ENCODE measurements at places on chromosomes 6 and 20.

GRCh38 chr6:18343741-18344140 lies 43.4 kb upstream of the RNF144B start:
- DNase-seq = no peak

DNA sequence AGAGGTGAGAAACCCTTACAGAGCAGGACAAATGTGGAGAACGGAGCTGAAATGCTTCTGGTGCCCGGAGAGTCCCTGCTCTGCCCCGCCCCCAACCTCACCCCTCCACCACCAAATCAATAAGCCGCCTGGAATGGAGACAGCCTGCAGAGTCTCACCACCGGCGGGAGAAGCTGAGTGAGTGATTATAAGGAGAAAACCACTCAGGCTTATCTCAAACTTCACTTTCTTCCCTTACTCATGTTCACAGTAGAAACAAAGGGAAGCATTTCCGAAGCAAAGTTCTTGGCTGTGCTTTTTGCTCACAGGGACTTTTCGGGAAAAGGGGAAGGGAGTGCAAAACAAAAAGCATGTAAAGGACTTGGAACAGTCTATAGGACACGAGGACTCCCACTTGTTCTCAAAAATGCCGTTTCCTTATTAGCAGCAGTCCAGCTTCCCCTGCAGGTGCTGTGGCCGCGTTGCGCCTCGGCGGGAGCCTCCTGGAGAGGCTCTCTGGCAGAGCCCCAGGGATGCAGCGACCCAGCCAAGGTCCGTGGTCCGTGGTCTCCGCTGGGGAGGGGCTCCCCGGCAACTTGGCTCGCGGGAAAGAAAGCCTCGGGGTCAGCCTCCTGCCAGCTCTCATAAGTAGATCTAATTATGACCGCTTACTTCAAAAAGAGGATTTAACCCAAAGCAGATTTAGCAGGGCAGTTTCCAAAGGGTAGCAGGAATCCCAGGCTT lies 64.8 kb upstream of the TMEM30A start:
- no peak for DNase-seq

- DNase-seq = no peak
Measured at GRCh38 chr6:144853603-144854002, 568.5 kb downstream of the UTRN start.

DNA sequence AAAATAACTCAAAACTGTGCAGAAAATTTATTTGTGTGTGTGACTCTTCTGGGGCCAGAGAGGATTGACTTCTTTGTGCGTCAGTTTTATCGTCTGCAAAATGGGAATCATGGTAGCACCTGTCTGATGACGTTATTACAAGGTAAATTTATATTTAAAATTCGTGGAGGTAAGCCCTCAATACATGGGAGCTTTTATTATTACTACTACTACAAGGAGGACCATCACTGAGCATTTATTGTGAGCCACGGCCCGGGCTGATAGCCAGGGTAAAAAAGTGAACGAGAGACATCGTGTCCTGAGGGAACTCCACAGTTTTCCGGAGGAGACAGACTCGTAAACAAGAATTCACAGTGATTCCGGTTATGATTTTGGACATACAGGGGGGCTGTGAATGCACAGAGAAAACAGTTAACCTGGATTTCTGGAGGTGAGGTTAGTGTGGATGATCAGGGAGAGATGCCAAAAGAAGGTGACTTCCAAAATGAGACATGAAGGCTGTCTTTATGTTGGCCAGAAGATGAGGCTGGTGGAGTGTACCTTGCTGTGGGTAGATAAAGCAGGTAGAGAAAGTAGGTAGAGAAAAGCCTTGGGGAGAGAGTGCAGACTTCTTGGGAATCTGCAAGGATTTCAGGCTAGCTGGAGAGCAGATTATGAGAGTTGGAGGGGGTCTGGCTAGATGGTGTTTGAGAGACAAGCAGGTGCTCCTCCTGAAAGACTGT lies 10.6 kb upstream of the SERINC3 start:
- no peak for DNase-seq

- DNase-seq = no peak
Measured at GRCh38 chr20:47213966-47214365, 142.5 kb downstream of the ZMYND8 start.

GRCh38 chr6:40504274-40504673 lies 82.9 kb downstream of the LRFN2 start:
- no peak for DNase-seq

GRCh38 chr6:285030-285771 lies 7.1 kb upstream of the DUSP22 start:
- no peak for DNase-seq

DNA sequence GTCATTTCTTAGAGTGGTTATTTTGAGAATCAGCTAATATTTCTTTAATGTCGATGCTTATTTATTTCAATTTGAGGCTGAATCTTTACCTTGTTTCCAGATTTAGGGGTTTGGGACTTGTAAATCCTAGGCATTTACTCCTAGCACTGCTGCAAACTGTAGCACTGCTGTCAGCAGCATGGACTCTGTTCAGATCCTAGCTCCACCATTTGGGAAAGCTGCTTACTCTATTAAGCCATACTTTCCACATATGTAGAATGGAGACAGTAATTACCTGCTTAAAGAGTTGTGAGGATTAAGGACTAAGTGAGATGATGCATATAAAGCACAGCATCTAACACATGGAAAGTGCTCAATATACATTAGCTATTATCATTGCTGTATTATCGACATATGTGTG lies 28.7 kb downstream of the TMEM242 start:
- DNase-seq = no peak

DNA sequence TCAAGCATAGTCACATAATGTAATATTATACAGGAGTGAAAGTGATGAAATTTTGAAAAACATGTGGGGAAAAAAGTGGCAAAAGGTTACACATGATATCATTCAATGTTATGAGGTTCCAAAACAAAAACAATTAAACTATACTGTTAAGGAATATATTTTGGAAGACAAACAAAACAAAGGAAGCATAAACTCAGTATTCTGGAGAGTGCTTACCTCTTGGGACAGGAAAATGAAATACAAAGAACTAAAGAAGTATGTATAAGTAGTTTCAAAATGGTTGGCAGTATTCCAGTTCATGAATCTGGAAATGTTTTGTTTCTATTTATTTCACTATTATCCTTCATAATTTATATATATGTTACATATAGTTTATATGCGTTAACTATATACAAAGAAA lies 213.5 kb downstream of the MOXD1 start:
- no peak for DNase-seq

- DNase-seq = no peak
Measured at GRCh38 chr6:150652848-150653613, 53.3 kb downstream of the PLEKHG1 start.

DNA sequence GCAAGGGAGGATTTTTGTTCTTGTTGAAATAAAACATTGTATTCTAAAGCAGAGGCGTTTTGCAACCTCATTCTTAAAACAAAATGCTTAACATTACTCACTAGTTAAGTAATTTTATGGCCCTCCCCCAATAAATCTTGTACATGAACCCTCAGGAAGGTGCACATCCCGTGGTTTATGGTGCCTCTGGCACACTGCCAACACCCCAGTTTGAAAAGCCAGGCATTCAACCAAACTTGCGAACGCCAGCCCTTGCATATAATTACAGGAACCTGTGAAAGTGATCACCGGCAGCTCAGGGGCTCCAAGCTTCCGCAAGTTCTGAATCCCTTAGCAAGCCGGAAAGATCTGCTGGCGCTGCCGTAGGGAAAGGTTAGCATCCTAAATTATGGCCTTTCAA lies 1109.0 kb upstream of the FLRT3 start:
- no peak for DNase-seq

GRCh38 chr20:4664691-4665360 lies 56.9 kb upstream of the PRND start:
- no peak for DNase-seq

DNA sequence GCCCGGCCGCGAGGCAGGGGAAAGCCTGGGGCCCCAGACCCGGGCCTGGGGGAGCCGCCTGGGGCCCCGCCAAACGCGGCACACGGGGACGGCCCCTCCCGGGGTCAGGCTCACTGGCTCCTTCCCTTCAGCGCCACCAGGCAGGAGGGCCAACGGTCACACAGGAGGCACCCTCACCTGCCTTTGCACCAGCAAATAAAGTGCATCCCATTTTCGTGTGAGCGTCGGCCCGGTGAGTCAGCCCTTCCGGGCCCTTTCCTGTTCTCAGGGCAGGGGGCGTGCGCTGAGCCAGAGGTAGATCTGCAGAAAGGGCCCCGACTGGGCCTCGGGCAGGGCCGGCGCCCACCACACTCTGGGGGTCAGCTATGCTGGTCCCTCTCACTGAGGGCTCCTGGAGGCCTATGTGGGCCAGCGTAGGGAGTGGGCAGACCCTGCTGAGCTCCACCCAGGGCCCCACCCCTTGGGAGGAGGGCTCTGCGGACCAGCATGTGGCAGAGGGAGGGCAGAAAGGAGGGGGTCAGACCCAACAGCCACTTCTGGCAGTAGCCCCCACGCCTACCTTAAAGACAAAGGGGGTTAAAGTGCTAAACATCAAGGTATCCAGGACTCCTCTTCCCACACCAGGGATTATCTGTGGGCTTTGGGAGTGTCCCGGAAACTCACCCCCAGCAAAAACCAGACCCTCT lies 931 bp upstream of the UCKL1 start:
- DNase-seq = peak; percentile 58

DNA sequence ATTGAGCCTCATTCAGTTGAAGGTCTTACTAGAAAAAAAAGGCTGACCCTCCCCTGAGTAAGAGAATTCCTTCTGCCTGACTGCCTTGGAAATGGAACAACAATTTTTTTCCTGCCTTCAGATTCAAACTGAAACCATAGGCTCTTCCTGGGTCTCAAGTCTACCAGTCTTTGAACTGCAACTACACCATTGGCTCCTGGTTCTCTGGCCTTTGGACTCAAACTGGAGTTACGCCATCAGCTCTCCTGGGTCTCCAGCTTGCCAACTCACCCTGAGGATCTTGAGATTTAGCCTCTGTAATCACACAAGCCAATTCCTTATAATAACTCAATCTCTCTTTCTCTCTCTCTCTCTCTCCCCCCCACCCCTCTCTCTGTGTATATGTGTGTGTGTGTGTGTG lies 36.0 kb upstream of the SNX9 start:
- no peak for DNase-seq

DNA sequence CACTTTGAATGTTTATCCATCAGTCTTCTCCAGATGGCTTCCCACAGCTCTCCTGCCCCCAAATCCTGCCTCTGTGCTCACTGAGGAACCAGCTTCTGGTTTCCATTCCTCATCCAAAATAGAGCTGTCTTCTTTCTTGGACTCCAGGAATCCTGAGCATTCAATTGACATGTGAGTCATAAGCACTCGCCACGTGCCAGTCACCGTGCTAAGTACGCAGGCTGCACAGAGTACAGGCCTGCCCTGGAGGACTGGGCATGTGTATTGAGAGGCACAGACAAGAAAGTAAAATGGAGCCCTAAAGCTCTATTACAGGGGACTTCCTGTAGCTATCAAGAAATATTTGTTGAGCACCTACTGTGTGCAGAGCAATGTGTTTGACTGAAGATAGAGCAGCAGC lies 39.7 kb upstream of the LRFN2 start:
- no peak for DNase-seq

DNA sequence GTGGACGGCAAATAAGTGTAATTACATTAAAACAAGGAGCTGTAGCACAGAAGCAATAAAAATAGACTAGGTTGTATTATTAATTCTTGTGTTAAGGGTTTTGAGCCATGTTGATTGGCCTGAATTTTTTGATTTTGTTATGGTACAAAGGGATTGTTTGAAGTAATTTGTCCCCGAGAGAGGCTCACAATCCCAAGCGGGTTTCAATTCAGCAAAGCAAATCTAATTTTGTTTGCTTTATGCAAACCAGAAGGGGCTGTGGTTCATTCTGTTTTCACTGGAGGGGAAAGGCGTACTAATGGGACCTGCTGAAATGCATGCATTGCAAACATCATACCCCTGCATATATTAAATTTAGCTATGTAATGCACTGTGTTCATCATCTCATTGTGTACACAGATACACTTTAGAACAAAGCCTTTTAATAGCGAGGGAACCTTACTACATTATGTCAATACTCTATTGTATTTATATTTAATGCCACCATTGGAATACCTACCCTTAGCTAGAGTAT lies 379.5 kb upstream of the POU3F2 start:
- DNase-seq = no peak

DNA sequence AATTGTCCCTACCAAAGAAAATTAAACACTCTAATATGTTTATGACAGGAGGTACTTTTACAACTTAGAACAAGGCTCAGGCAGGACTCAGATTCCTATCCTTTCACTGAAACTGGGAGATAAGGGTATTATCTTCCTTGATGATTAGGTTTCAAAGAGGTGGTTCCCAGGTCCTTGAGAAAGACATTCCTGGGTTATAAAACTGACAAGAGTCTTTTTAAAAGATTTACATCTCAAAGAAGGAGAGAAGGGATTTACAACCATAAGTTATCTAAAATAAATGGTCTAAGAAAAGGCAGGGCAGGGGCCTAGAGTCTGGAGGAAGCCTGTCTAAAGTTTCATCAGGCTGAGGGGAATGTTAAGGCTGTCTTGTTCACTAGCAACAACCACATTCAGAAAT lies 1492.5 kb downstream of the HACE1 start:
- DNase-seq = no peak

- DNase-seq = no peak
Measured at GRCh38 chr6:163679753-163680152, 265.2 kb downstream of the QKI start.

GRCh38 chr20:46767127-46767761 lies 57.8 kb downstream of the SLC2A10 start:
- peak; percentile 11 for DNase-seq

GRCh38 chr20:10662151-10662550 lies 11.6 kb downstream of the JAG1 start:
- DNase-seq = no peak

GRCh38 chr20:43900496-43900895 lies 14.2 kb upstream of the TOX2 start:
- DNase-seq = no peak

- DNase-seq = no peak
Measured at GRCh38 chr6:144379356-144379755, 94.2 kb downstream of the UTRN start.

DNA sequence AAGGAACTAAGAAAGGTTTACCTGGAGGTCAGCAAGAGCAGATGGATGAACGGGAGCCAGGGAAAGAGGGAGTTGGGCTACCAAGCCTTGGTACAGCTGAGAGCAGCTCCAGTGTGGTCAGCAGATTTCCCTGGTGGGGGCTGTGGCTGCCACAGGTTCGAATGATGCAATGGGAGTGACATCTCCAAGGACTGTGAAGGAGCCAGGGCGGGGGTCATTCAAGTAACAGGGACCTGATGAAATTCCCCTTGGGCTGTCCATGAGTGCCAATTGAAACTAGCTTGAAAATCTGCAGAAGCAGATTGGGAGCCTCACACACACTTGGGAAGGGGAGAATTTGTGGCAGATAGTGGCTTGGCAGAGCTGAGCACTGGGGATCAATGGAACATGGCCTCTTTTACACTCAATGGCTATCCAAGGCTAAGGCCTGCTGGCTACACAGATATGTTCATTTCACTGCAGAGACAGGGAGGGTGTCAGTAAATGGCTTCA lies 247.0 kb upstream of the ECI2 start:
- DNase-seq = no peak

- DNase-seq = no peak
Measured at GRCh38 chr6:3233321-3233720, 5.9 kb upstream of the TUBB2B start.

GRCh38 chr6:36018339-36018738 lies 6.1 kb downstream of the SLC26A8 start:
- no peak for DNase-seq

GRCh38 chr6:15364401-15365037 lies 118.7 kb downstream of the JARID2 start:
- DNase-seq = no peak

All from CD4-positive, alpha-beta T cell treated with Interleukin-10 for 1 hour (primary cell).